Hematopoietic multipotent progenitor cell treated with erythropoietin and hydrocortisone succinate and interleukin-3 and kit ligand, for 6 days (in vitro differentiated cells): ENCODE measurements at places on chromosomes 6 and 20.

GRCh38 chr20:20204256-20204655 lies 151.9 kb downstream of the CFAP61 start:
- no peak for DNase-seq

DNA sequence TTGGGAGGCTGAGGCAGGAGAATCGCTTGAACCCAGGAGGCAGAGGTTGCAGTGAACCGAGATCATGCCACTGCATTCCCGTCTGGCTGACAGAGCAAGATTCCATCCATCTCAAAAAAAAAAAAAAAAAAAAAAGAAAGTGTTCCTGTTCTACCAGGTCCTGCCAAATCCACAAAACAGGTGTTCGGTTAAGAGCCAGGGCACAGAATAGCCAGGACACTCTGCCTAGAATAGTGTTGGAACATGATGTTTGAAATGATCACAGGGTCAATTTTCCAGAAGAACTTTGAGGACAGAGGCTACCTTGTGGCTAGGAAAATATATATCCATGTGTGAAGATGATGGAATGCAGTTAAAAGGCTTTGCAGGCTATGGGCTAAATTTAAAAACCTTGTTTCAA lies 63.6 kb upstream of the TRAF3IP2 start:
- no peak for DNase-seq

- DNase-seq: no peak
Measured at GRCh38 chr20:4883546-4883945, 117.8 kb downstream of the SLC23A2 start.

DNA sequence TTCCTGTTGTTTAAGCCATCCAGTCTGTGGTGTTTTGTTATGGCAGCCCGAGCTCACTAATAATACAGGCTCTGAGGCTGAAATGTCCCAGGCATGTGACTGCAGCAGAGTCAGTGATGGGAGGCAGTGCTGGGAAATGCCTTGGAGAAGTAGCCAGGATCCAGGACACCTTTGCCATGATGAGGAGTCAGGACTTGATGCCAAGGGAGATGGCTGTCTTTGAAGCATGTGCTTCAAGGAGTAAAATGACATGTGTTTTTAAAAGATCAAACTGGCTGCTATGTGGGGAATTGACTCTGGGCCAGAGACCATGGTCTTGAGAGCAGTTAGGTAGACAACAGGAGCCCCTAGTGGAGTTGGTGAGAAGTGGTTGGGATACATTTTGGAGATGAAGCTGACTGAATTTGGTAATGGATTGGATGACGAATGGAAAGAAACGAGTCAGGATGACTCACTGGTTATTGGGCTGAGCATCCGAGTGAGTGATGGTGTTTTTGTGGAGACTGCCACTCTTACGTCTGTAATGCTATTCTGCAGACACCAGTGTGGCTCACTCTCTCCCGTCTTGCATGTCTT lies 322.2 kb downstream of the PLCB1 start:
- DNase-seq: peak; percentile 57

GRCh38 chr6:150685860-150686259 lies 86.2 kb downstream of the PLEKHG1 start:
- peak; percentile 70 for DNase-seq

GRCh38 chr6:26235302-26235670 lies 129.7 kb upstream of the BTN3A2 start:
- peak; percentile 65 for DNase-seq
